ENCODE measurements at places on chromosomes 4 and X. TPM values are rescaled to one million over a fixed set of nuclear protein-coding genes. Genes with fewer than 3 reads are reported as not detected.

- H3K4me3 ChIP-seq, result no peak overlapping the region
- no peak for DNase-seq
- no peak overlapping the region for H3K27ac ChIP-seq
- H3K36me3 ChIP-seq, result no peaks in the 10 kb centered on the region
- H3K27me3 ChIP-seq, result no peaks in the 10 kb centered on the region
These were observed 35.3 kb downstream of the HPGDS start for GRCh38 chr4:94307231-94307871.

DNA sequence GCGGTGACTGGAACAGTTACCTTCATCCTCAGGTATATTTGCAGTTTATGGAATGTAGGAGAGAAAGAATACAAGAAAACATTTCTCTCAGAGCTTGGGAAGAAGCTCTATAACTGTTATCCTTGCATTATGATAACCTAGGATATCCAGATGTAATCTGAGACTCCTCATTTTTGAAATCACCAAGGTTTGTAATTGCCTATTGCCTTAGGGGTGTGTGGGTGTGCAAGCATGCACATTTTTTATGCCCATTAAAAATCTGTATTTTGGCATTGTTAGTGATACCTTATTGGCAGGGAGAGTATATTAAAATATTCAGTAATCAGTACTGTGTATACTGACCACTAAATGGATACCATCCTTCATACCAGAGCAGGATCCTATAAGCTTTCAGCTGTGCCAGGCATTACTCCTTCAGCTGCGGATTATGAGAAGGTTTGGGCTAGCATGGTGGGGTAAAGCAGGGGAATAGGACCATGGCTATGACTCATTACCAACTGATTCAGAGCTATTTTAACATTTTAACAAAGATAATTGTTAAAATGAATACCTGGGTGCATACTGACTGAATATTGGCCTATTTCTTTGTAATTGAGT lies 8.3 kb downstream of the SEC24B start:
- no peaks in the 10 kb centered on the region for H3K27me3 ChIP-seq
- no peak overlapping the region for H3K4me3 ChIP-seq
- peak overlapping the region; percentile 66 for H3K27ac ChIP-seq
- DNase-seq, result no peak

DNA sequence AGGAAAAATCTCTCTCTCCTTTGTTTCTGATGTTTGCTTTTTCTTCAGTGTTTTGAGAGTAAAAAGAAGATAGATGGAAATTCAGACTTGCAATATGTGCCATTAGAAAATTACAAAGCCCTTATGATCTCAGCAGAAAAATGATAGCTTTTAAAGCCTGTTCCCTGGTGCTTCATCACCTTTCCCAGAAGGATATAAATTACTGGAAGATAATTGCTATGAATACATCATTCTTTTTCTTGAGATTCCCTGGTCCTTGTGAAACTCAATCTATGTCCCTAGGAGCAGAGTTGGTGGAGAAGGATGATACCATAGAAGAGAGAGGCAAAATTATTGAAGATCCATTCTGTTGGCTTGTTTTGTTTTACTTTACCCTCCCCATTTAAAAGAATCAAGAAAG lies 86.5 kb downstream of the GLRA3 start:
- H3K36me3 ChIP-seq, result no peaks in the 10 kb centered on the region
- DNase-seq, result no peak
- no peak overlapping the region for H3K4me3 ChIP-seq
- H3K27ac ChIP-seq, result no peak overlapping the region
- H3K4me1 ChIP-seq, result no peaks in the 10 kb centered on the region
- H3K27me3 ChIP-seq, result no peaks in the 10 kb centered on the region

GRCh38 chr4:81106150-81106549 lies 75.6 kb downstream of the BMP3 start:
- no peaks in the 10 kb centered on the region for H3K27me3 ChIP-seq
- DNase-seq, result no peak
- H3K27ac ChIP-seq, result no peak overlapping the region

- H3K27ac ChIP-seq, result no peak overlapping the region
- H3K4me3 ChIP-seq, result no peak overlapping the region
- no peaks in the 10 kb centered on the region for H3K36me3 ChIP-seq
- peaks cover 4% of the 10 kb centered on the region for H3K4me1 ChIP-seq
These were observed 49.3 kb upstream of the EPGN start for GRCh38 chr4:74258963-74259362.

Gene SHISA3
- 38.6 TPM for total RNA-seq

GRCh38 chr4:164876700-164877324 lies at the start of gene APELA:
TSS of gene APELA (plus strand) at chr4:164877178. CDS start at chr4:164877332, 154 bp downstream.
- no peak within 1 kb of the TSS for H3K4me3 ChIP-seq
- H3K4me1 ChIP-seq, result no peaks in the 10 kb centered on the region

Gene RPL9
- total RNA-seq, result 5,181 TPM

Gene PABPC1L2A
- total RNA-seq, result not detected

DNA sequence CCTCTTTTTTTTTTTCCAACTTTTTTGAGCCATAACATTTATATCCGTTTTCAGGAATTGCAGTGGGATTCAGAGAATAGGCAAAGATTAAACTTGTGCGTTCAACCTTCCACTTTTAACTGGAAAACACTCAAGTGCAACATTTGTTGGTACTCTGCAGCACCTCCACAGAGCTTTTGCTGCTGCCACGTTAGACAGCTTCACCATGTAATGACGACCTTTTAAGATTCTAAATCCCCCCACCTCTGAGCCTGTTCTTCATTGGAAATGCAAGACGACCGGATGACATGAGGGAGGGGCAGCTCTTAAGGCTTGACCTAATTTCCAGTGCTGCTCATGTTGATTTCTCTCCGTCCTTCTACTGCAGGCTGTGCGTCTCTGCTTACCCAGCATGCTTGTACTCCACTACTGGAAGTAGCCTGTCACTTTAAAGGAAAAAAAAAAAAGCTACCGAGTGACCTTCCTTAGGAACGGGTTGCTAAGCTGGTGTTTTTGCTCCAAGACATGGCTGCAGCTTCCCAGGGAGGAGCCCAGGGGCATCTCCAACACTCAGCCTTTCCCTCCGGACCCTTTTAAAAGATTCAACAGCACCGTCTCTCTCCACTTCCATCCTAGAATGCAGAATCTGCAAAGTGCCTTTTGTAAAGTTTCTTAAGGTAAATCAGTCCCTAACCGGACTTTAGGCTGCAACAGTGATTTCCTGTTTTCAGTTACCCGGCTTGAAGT lies at the start of gene CC2D2A:
CC2D2A (plus strand) TSS at position 481 of the 726 bp plus-strand sequence. CDS start 6,051 bp downstream, outside the sequence.
- peak within 1 kb of the TSS; percentile 72 for H3K4me3 ChIP-seq
- peaks cover 61% of the 10 kb centered on the region for H3K4me1 ChIP-seq
- peak; percentile 53 for DNase-seq
- no peaks in the 10 kb centered on the region for H3K27me3 ChIP-seq
- H3K36me3 ChIP-seq, result no peaks in the 10 kb centered on the region

Gene XKRX
- total RNA-seq, result 0.17 TPM

DNA sequence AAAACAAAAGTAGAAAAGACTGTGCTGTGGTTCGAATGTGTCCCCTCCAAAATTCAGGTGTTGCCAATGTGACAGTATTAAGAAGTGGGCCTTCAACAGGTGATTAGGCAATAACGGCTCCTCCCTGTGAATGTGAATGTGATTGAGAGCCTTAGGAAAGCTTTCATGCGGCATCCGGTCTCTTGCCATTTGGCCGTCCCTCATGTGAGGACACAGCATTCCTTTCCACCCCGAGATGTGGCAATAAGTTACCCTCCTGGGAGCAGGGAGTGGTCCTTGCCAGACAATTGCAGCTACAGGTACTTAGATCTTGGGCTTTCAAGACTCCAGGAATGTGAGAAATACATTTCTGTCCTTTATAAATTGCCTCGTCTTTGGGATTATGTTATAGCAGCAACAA lies 129.3 kb downstream of the CPEB2 start:
- H3K36me3 ChIP-seq, result no peaks in the 10 kb centered on the region
- no peak for DNase-seq
- H3K4me1 ChIP-seq, result no peaks in the 10 kb centered on the region
- no peak overlapping the region for H3K4me3 ChIP-seq
- H3K27ac ChIP-seq, result no peak overlapping the region

Gene ZNF827
- total RNA-seq, result 22.2 TPM

Gene RHOXF2
- total RNA-seq, result not detected

Gene LEF1
- total RNA-seq, result 3.3 TPM

DNA sequence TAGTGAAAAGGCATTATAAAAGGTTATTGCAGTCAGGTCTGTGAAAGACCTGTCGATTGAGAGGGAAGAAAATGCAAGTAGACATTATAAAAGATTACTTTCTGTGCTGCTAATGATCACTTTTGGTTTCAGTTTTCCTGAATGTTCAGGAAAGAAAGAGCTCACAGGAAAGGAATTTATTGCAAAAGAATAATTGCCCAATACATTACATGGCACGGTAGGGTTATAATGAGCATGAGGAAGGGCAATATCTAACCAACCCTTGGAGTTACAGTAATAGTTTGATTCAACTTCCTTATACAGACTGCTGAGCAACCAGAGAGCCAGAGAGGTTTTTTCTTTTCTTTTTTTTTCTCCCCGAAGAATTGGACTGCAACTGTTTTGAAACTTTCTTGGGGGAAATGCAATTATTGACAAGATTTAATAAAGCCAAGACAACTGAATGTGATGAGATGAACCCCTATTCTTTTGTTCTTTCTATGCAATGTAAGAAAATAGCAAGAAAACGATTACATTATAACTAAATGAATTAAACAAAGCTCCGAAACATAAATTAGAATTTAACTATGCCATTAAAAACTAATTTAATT lies 247.0 kb downstream of the C4orf33 start:
- DNase-seq, result no peak
- no peak overlapping the region for H3K27ac ChIP-seq
- no peaks in the 10 kb centered on the region for H3K36me3 ChIP-seq
- H3K27me3 ChIP-seq, result no peaks in the 10 kb centered on the region
- peak overlapping the region; percentile 21 for H3K4me3 ChIP-seq

Gene ETNPPL
- total RNA-seq, result not detected

GRCh38 chr4:137576446-137576845 lies 44.2 kb upstream of the PCDH18 start:
- no peaks in the 10 kb centered on the region for H3K4me1 ChIP-seq
- H3K4me3 ChIP-seq, result no peak overlapping the region
- no peak for DNase-seq
- H3K36me3 ChIP-seq, result no peaks in the 10 kb centered on the region

GRCh38 chrX:8730812-8731558 lies 952 bp downstream of the ANOS1 start:
- H3K27me3 ChIP-seq, result peaks cover 7% of the 10 kb centered on the region
- H3K4me3 ChIP-seq, result peak overlapping the region; percentile 58
- H3K4me1 ChIP-seq, result peaks cover 24% of the 10 kb centered on the region
- H3K36me3 ChIP-seq, result no peaks in the 10 kb centered on the region
- DNase-seq, result no peak

GRCh38 chr4:5371415-5372190 lies 320.3 kb downstream of the STK32B start:
- H3K4me1 ChIP-seq, result no peaks in the 10 kb centered on the region
- no peaks in the 10 kb centered on the region for H3K27me3 ChIP-seq
- H3K4me3 ChIP-seq, result no peak overlapping the region
- H3K36me3 ChIP-seq, result no peaks in the 10 kb centered on the region

Measured in esophagus muscularis mucosa (tissue), 4 donors.